Activated CD4-positive, alpha-beta memory T cell treated with anti-CD3 and anti-CD28 coated beads, Interleukin-2, amount 10 ng/mL, durations not matched to agents 7 days and 5 days (primary cell): ENCODE measurements at places on chromosomes 2 and 18.

DNA sequence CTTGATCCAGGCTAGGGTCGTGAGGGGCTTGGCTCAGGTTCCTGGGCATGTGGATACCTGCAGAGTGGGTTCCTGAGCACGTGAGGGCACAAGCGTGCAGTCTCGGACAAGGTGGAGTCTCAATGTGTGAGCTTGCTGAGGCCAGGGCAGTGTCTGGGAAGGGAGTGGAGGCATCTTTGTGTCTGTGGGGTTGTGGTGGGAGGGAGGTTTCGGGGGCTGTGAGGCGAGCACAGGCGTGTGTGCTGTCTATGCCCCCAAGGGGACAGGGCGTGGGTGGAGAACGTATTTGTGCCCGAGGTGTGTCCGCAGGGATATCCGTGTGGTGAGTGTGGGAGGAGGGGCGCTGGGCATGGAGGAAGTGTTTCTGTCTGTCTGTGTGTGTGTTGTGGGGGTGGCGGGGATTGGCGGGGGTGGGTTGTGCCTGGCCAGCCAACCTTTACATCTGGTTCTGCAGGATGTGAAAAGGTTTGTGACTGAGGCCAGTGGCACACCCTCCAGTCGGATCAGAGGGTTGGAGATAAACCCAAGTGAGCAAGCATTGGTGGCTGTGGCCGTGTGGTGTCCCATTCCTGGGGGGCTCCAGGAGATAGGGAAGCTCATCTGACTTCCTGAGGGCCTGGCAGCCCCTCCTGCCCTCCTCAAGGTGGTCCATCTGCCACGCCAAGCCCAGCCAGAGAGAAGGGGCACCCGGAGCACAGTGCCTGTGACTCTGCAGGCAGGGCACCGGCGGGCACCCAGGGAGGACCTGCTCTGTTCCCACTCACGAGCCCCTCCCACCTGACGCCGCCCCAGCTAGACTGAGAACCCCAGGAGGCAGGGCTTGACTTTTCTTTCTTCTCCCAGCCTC is 57.1 kb downstream of the ZFP36L2 start:
- peak; percentile 40 for DNase-seq

DNA sequence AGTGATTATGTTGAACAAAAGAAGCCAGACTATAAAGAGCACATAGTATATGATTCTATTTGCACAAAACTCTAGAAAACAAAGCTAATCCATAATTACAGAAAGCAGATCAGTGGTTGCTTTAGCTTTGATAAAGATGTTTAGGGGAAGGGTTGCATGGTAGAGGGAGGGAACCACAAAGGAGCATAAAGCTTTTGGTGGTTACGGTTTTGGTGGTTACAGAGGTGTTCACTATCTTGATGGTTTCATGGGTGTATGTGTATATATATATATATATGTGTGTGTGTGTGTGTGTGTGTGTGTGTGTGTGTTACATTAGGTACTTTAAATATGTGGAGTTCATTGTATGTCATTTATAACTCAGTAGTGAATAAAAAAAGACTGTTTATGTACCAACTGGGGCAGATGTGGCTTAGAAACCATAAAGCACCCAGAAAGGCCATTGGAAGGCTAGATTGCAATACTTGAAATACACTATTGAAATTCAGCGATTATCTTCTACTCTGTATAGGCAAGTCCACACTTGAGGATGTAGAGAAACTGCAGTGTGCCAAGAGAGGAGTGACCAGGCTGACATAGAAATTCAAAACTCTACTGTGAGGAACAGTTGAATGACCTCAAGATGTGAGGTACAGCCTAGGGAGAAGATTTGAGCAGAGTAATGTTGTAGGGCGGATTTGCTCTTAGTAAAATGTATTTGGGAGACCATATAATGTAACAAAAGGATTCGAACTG is 60.6 kb downstream of the CAB39 start:
- peak; percentile 30 for DNase-seq

DNA sequence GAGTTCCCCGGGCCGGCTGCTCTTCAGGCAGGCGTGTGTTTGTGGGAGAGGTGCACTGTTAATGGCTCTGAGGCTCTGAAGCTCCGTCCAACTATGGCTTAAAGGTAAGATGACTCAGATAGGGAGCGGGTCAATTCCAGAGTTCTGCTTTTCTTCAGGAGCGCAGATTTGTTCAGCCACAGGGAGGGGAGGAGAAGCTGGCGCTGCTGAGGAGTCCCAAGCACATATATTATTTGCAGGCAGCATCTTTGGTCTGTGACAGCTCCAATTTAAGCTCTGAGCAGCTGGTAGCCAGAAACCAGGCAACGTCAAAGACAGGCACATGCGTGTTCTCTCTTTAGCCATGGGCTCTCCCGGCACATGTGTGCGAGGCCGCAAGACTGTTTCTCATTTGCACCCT is 229.2 kb downstream of the BCL2 start:
- DNase-seq: no peak

DNA sequence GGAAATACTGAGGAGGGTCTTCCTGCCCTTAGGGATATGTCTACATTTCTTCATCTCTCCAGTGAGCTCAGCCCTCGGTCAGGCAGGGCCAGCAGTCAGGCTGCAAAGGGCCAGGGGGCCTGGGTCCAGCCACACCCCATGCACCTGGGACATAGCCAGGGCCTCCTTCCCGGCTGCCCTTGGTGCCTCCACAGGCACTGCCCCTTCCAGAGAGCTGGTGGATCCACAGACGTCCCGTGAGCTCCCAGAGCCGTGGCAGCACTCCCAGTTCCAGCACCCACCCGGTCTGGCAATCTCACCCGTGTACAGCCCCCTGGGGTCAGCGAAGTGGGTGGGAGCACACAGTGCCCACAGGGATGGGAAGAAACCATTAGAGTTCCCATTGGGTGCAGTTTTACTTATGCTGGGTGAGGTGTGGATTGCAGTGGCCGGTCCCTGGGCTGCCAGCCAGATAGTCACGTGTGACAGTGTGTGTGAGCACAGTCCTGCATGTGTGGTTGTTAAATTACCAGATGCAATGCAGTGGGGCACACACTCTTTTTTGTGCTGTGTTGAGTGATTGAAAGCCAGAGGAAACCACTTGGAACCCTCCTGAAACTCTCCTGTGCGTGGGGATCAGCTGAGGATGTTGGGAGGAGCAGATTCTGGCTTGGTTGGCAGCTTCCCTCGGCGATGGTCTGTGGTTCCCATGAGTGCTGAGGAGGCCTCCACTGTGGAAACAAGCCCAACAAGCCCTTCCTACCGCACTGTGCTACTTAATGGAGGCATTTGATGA is 131.0 kb downstream of the SNTG2 start:
- no peak for DNase-seq

- DNase-seq: peak; percentile 74
These were observed 39.9 kb downstream of the STK17B start for GRCh38 chr2:196131384-196131937.

DNA sequence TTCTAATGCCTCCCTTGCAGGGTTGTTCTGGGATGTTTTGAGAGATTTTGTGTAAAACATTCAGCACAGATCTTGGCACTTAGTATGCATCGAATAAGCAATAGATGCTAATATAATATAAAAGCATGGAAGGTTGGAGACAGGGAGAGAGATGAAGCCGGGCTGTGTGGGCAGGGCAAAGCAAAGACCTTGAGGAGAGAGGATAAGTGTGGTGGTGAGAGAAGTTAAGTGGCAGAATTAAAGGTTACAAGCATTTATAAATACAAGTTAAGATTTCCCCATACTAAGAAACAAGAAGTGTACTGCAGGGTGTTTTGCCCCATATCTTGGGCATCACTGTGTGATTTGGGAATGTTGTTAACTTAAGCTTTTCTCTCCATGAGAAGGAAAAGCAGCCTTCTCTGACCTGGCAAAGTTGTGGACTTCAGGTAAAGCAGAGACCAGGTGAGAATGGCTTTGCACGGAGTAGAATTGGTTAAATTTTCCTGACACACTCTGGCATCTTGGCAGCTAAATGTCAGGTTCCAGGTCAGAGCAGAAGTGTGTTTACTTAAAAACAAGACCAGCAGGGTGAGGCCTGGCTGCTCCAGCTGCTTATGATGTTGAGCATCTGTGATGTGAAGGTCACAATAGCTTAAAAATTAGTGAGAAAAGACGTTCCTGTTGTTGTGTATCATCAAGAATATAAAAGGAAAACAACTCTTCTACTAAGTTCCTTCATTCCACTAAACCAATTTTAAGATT is 288.5 kb upstream of the HNMT start:
- DNase-seq: no peak

- no peak for DNase-seq
These were observed 4.4 kb downstream of the EVX2 start for GRCh38 chr2:176079285-176079830.

GRCh38 chr2:15673919-15674636 is 82.4 kb downstream of the DDX1 start:
- DNase-seq: no peak
